ENCODE measurements at places on chromosomes 16 and 17.
A peak's percentile ranks its signal among the peaks of the same experiment; 100 is the strongest.

DNA sequence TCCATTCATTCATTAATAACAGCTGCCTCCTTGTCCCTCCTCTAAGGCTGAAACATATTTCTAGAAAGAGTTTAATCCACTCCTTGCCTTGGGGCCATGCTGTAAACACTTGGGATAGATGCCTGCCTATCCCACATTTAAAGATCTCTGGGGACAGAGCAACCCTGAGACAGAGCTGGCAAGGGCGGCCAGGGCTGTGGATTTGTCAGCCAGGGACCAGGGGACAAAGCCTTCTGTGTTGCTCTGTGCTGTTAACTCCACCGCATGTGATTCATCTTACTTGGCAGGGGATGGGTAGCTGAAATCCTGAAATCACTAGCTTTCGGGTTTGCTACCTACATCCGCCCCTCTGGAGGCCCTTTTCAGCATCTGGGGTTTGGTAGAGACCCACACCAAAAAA is 392.9 kb downstream of the SLC39A11 start:
- DNase-seq = peak; percentile 70

DNA sequence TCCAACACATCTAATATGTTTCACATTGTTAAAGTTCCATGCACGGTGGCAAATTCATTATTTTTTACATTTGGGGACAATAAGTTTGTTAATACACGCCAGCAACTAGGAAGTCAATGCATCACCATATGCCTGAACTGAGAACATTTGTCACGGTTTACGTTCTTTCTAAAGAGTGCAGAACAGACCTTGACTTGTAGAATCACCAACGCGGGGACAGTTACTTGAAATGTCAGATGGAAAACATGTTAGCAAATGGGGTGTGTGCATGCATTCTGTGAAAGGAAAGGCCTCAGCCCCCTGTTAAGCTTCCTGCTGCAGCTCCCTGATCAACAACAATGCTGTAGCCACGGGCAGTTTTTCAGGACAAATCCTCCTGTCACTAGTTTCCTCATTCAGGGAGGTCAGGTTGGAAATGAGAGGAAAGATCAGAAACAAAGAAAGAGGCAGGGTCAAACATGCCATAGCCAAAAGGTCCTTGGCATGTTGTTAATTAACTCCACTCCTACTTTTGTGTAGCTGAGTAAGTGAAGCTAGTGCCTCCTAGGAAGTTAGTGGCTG is 18.4 kb downstream of the SMIM36 start:
- no peak for DNase-seq

DNA sequence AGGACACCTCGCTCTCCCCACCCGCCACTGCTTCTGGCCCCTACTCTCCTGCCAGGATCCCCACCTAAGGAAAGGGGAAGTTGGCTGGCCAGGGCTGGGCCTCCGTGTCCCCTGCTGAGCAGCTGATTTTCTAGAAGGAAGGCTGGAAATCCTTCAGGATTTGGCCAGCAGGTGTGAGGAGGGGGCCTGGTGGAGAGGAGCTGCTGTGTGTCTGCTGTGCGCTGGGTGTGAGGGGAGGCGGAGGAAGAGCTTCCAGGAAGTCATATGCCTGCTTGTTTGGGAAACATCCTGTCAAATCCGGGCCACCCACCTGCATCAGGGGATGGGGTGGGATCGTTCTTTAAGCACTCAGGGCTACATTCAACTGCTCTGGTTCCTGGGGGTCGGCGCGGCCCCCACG is 28.6 kb downstream of the TPSG1 start:
- no peak for DNase-seq

GRCh38 chr16:2883458-2883908 is 468 bp downstream of the FLYWCH2 start:
- peak; percentile 43 for DNase-seq

- no peak for DNase-seq
Observed at GRCh38 chr17:72754513-72754912, 338.0 kb downstream of the SLC39A11 start.

DNA sequence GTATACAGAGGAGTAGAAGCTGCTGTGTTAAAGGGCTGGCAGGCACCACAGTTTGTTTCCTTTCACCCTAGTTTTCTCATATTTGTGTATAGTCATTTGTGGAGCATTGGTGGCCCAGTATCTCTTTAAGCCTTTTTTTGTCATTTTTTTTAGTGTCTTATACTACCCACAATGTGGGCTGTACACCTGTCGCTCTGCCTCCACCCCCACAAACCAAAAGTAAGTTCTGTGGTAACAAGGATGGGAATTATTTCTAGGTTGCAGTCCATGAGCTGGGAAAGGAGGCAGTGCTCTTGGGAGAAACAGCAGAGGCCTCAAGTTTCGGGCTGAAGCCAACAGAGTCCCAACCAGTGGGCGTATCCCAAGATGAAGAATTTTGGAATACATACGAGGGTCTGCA is 6.2 kb downstream of the ZNF75A start:
- DNase-seq = no peak

DNA sequence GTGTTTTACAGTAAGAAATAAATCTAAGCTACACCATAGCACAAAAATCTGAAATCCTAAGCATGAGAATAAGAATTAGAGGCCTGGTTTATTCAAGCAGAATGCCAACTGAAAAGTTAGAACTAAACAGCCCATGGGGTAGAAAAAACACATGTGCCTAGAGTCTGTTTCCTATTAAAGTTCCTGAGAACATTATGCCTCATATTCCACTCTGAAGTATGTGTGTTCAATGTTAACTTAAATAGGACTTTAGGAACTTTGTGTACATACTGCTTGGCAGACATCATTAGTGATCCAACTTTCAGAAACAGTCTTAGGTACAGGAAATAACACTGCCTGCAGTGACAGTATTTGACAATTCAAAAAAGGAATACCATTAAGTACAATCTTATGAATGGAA is 18.2 kb downstream of the HEATR6 start:
- no peak for DNase-seq

- DNase-seq = no peak
Observed at GRCh38 chr17:81726004-81726403, 13.9 kb downstream of the SLC25A10 start.

DNA sequence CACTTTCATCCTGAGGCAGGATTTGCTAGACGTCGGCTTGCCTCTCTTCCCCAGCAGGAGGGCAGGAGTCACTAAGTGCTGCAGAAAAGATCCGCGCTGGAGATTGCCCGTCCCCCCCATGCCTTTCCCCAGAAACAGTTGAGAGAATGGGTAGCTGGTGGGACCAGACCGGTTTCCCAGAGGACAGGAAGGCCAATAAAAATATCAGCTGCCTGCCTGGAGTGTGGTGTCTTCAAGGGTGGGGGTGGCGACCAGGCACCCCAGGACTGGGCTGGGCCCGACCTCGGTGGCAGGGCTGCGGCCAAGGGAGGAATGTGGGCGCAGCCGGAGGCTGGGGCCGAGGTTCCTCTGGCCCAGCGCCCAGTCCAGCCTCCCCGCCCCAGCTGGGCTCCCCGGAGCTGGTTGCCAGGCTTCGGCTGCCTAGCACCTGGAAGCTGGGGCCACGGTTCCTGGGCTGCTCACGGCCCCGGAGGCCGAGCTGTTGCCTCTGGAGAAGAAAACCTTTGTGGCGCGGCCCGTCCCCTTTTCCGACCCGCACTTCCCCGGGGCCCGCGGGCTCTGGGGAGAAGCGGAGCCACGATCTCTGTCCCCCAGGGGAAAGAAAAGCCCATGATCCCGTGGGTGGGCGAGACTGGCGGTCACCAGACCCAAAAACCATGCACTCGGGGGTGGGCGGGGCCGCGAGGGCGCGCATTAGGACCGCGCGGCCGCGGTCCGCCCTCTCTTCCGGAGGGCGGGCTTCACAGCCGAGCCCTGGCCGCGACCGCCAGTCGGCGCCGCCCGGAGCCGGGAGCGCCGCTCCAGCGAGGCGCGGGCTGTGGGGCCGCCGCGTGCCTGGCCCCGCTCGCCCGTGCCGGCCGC is at the start of gene TRAF4:
Gene TRAF4, plus strand, starts transcription at position 769 of the 861 bp plus-strand sequence. CDS start 102 bp downstream, outside the sequence.
- DNase-seq = peak; percentile 87

DNA sequence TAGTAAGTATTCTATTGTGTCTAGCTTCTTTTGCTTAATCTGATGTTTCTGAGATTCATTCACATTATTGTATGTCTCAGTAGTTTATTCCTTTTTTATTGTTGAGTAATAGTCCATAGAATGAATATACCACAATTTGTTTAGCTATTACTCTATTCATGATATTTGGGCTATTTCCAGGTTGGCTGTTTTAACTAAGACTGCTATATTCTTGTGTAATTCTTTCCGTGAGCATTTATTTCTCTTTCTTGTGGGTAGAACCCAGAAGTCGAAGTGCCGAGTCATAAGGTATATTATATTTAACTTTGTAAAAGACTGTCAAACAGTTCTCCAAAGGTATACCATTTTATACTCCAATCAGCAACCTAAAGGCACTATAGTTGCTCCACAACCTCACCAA is 160.8 kb downstream of the ANKFN1 start:
- no peak for DNase-seq

- DNase-seq = peak; percentile 51
Observed at GRCh38 chr17:57783338-57783742, 38.2 kb upstream of the CCDC182 start.

GRCh38 chr17:61075988-61076387 is 323.7 kb upstream of the TBX2 start:
- no peak for DNase-seq

DNA sequence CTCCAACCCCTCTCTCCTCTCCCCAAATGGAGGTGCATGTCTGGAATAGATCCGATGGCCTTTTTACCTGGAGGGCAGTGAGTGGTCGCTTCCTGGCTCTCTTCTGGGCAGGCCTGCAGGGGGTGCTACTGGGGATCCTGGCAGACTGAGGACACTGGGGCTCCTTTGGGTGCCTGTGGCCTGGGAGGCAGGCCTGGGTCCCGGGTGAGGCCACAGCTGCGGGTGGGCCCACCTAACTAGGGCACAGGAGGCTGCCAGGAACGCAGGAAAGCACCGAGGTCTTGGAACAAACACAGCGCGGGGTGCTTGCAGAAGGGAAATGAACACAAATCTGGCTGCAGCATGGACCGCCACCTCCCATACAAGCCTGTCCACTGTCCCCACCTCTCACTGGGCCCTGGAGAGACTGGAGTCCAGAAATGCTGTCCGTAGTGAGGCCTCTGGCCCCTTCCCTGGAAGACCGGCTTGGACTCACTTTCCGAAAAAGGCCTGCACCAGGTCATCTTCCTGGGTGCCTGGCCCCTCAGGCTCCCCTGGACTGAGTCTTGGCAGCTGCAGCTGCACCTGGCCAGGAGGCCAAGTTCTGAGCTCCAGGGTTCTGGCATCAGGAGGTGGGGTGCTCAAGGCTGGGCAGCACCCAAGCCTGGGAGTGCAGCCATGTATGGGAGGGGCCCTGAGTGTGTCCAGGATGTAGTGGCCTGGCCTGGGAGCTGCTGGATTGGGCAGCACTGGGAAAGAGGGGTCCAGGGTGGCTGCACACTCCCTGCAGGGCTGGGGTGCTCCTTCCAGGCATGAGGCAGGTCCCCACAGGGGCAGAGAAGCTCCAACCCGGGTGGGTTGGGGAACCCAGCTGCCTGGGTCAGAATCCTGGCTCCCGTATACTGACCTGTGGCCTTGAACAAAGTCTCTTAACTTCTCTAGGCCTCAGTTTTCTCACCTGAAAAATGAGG is 195.1 kb downstream of the IRF8 start:
- no peak for DNase-seq

DNA sequence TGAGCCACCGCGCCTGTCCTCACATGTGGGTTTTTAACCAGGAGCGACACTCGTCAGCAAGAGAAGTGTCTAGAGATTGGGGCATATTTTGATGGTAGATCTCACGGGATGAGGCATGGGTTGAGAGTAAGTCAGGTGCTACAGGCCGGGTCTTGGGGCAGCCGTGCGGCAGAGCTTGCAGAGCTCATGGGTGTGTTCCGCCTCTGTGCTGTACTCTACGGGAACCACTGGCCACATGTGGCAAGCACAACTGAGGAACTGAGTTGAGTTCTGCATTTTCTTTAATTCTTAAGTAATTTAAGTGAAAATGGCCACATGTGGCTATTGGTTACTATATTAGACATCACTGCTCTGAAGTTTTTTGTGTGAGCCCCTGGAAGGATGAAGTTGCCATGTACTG is 9.6 kb downstream of the CLUAP1 start:
- no peak for DNase-seq

- peak; percentile 88 for DNase-seq
Observed at GRCh38 chr16:86929057-86929871, 350.9 kb downstream of the FOXL1 start.

DNA sequence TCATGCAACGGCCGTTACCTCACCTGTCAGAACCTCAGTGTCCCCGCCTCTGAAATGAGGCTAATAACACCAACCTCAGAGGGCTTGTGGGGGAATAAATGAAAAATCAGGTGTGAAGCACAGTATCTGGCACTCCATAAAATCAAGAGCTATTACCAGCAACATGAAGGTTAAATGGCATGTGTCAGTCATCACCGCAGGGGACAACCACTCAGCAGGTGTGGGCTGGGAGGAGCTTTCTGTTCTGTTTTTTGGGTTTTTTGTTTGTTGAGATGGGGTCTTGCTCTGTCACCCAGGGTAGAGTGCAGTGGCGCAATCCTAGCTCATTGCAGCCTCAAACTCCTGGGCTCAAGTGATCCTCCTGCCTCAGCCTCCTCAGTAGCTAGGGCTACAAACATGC is 16.8 kb upstream of the KRT19 start:
- no peak for DNase-seq

- no peak for DNase-seq
Observed at GRCh38 chr17:7684851-7685532, 2.3 kb downstream of the TP53 start.

DNA sequence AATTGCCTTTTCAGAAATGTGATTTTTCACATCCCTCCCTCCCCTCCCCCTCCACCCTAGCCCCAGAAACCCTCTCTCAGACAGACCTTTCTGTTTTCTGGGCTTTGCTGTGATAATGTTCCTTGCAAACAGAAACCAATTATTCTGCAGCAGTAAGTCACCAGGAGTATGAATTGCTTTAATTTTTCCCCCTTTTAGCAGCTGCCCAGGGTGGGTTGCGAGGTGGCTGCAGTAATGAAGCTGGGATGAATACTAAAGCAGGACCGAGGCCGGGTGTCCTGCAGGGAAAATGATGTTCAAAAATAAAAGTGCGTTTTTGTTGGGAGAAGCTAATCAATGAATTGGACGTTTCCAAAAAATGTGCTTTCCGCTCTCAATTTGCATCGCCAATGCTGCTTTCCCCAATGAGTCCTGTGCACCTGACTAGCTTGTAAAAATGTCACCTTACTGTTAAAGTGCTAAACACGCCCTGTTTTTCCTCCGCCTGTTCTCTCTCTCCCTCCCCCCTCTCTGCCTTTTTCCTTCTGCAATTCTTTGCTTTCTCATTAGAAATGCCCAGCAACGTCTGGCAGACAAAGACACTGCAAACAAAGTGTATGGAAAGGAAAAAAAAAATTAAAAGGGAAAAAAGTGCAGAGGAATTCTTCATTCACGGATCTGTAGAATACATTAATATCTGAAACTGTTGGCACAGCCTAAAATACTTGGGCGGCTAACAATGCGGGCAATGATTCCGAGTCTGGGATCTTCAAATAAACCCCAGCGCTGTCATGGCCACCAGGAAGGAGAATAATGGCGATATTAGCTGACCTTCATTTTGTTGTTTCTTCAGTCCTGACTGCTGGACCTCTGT is 244.1 kb downstream of the STX8 start:
- DNase-seq = no peak

- DNase-seq = peak; percentile 58
Observed at GRCh38 chr17:55451203-55451641, 29.6 kb upstream of the MMD start.

- peak; percentile 19 for DNase-seq
Observed at GRCh38 chr17:64126918-64127317, 3.0 kb downstream of the ERN1 start.

Data from cardiac muscle cell (in vitro differentiated cells and primary cell).